ENCODE measurements at places on chromosomes 2 and 18.

- DNase-seq, result no peak
Observed at GRCh38 chr2:201182650-201183364, at the start of gene CASP10. Gene CASP10, plus strand, starts transcription at chr2:201183141. Its CDS starts 2,637 bp downstream, at chr2:201185778.

GRCh38 chr18:57771626-57772025, 31.5 kb downstream of the ATP8B1 start:
- DNase-seq, result no peak

DNA sequence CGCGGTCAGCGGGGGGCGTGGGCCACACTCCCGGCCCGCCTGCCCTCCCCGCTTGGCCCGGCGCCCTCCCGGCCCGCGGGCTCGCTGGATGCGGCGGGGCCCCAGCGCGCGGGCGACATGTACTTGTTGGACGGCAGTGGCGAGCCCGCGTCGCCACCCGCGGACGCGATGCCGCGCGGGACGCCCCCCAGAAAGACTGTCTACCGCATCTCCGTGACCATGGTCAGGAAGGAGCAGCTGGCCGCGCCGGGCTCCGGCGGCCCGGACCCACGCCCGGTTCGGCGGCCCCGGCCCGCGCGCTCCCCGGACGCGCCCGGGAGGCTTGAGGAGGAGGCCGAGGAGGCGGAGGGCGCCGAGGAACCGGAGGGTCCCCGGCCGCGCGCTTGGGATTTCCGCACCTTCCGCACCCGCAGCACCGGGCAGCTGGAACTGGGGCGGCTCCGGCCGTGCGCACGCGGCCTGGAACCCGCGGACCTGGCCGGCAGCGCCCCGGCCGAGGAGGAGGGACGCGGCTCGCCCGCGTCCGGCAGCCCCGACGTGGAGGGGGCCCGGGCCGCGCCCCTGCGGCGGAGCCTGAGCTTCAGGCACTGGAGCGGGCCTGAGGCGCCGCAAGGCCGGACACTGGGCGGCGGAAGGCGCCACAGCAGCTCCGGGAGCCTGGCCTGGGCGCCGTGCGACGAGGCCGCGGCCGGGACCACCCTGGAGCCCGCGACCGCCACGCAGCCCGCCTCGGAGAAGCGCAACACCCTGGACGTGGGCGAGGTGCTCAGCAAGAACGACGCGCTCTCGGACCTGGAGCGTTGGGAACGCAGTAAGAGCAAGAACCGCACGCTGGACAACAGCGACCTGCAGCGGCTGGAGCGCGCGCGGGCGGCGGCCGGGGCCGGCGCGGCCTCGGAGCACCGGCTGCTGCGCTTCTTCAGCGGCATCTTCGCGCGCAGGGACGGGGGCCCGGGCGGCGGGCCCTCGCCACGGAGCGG, 176.4 kb downstream of the AGAP1 start:
- DNase-seq, result peak; percentile 4

GRCh38 chr18:71441156-71441555, 1103.0 kb downstream of the CBLN2 start:
- DNase-seq, result no peak

GRCh38 chr2:158953926-158954763, 14.3 kb upstream of the TANC1 start:
- peak; percentile 91 for DNase-seq

DNA sequence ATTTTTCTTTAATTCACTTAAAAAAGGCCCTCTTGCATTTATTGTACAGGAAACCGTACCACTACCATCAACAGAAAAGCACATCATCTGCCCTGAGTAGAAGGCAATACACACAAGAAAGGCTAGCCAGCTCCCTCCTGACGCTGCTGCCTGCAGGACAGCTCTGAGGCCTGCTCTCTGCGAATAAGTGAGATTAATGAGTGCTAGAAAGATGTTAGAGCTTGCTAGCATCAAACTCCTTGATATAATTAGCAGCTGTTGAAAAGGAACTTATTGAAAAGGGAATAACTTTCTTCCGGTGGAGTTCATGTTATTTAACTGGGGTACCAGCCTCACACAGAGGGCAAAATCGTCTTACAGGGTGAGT, 56.1 kb downstream of the INHBB start:
- no peak for DNase-seq

DNA sequence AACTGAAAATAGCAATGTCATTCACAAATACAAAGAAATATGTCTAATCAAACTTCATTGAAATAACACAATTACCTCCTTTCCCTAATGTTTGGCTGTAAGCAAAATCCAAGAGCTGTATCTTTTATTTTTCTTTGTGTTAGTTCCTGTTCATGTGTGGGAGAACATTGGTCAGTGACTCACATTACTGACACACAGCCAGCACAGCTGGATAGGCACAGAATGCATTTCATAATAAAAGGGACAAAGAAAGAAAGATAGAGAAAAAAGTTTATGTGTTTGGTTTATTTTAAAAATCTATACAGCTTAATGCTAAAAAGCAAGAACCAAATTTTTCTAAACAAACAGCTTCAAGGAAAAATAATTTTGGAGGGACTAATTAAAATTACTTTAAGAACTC, 185.6 kb upstream of the COL3A1 start:
- DNase-seq, result no peak
